DMS79 (cell line): ENCODE measurements at places on chromosomes 6 and 20.

DNA sequence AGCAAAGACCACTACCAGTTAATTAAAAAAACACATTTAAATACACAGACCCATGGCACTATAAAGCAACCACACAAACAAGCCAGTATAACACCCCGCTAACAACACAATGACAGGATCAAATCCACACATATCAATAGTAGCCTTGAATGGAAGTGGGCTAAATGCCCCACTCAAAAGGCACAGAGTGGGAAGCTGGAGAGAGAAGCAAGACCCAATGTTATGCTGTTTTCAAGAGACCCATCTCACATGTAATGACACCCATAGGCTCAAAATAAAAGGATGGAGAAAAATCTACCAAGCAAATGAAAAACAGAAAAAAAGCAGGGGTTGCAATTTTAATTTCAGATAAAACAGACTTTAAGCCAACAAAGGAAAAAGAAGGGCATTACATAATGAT is 125.4 kb upstream of the PTCHD4 start:
- no peak for DNase-seq

DNA sequence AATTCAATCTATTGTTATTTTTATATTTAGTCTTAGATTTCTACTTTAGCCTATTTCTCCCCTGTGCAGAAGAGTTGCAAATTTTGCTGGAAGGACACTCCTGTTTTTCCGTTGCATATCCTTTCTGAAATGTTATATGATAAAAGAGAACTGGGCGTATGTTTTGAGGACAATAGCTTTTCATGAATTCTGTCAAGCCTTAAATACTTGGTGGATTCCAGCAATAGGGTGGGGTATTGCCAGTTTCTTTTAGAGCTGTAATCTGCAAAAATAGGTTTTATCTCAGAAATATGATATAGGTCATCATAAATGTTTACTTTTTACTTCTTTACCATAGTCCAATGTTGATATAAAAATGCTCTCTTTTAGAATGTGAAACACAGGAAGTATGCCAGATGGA is 42.0 kb downstream of the VTA1 start:
- DNase-seq = no peak

DNA sequence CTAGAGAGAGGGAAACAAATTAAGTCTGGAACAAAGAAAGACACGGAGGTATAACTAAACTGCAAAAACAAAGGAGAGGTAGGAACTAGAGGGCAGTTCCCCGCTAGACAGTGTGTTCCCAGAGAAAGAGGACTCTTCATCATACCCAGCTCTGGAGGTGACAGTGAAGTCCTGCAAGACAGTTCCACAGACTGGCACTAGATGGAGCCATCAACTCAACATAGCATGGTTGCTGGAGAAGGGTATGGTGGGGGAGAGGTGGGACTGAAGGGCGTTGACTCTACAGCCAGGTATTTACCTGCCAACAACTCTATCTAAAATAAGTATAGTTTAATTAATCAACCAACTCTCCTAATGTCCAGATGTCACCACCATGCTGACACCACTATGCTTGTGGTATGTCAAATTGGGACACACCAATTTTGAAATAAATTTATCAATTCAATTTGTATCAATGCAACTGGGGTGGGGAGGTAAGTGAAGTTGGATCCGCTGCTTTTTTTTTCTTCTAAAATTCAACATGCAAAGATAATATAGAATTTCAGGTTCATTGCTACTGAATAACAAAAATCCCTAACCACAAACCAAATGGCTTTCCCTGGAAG is 9.7 kb downstream of the BACH2 start:
- DNase-seq = no peak

DNA sequence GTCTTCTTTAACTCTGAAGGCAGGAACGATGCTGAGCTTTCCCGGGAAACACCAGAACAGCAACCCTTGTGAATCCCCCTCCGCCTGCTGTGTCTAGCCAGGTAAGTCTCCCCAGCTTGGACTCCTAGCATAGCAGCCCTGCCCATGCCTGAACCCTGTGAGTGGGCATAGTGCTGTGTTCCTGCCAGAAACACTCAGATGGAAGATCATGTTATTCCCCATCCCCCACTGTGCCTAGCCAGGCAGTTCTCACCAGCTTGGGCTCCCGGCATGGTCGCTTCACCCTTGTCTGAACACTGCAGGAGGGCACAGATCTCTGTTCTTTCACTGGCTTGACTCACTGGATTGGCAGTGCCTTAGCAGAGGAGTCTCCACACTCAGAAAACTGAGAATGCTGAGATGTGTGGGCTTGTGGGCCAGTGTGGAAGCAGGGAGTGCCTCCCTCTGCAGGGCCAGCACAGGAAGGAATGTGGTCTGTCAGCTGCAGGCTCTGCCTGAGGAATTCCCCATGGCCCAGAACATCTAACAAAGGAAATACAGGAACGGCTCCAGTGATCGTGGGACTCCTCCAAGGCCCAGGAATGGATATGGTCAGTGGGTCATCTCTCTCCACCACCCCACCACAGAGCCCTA is 440.1 kb upstream of the ADGRB3 start:
- DNase-seq = no peak

- no peak for DNase-seq
Observed at GRCh38 chr6:54354608-54355007, 46.4 kb downstream of the TINAG start.

DNA sequence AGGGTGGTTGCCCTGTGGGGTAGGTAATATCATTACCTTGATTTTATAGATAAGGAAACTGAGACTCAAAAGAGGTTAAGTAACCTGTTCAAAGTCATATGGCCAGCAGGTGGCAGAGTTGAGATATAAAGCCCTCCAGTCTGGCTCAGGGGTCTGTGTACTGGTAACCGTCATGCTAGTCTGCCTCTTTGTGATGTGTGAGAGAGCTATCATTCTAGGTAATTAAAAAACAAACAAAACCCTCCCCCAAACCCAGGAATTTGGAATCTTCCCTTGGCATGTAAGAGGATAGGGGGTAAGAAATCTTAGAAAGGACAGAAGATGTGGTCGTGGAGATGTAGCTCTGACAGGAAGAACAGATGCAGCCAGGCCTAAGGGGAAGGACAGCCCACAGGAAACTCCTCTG is 206.0 kb downstream of the CDC5L start:
- no peak for DNase-seq

DNA sequence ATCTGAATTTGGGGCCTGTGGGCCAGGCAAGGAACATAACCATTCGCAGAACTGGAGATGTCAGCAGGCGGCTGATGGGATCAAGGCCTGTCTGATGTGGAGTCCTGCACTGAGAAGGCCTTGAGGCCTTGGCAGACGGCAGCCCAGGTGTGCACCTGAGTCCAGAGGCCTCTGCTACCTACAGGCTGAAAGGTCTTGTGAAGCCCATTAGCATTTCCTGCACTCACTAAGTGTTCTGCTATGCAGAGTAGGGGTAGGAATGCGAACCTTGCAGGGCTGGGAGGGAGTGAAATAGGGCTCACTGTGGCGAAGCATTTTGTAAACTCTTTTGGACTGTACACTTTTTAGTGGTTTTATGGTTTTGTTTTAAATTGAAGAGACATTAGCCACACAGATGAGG is 48.3 kb upstream of the RNF24 start:
- DNase-seq = no peak

DNA sequence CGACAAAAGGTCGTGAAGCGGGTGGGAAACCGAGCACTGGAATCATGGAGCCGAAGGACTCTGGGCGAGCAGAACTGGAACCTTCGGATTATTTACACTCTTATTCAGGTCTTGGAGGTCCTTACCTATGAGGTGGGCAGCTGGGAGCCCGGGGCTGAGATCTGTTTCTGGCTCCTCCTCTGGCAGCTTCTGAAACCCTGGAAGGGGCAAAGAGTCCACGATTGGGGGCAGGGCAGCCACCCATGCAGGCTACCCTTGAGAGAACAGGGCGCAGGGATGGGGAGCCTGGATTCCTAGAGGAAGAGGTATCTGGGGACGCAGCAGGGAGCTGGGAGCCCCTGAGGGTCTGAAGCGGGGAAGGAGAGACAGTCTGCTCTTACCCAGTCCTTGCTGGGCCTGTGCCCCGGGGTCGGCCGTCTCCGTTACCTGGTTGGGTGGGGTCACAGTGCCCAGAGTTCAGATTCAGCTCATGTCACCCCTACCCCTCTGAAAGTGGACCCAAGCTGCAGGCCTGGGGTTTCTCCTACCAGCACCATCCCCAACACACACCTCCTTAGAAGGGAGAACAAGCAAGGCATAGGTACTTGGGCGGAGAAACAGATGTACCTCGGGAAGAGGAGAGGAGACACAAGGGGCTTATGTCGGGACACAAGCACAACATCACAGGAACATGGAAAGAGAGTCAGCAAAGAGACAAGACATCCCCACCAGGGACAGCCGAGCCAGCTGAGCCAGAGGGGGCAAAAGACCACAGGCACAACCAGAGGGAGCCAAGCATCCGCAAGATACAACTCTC is 592 bp downstream of the LTB start:
- no peak for DNase-seq

DNA sequence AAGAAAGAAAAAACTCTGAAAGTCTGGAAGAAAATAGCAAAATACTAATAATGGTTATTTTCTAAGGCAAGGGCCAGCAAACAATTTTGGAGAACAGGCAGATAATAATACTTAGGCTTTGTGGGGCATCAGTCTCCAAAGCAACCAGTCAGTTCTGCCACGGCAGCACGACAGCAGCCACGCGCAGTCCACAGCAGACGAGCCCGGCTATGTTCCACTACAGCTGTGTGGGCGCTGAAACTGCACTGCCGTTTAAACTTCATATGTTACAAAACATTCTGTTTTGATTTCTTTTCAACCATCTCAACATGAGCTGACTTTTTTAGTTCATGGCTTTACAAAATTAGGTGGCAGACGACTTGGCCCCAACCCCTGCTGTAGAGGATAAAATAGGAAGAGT is 29.9 kb downstream of the MRS2 start:
- DNase-seq = no peak

DNA sequence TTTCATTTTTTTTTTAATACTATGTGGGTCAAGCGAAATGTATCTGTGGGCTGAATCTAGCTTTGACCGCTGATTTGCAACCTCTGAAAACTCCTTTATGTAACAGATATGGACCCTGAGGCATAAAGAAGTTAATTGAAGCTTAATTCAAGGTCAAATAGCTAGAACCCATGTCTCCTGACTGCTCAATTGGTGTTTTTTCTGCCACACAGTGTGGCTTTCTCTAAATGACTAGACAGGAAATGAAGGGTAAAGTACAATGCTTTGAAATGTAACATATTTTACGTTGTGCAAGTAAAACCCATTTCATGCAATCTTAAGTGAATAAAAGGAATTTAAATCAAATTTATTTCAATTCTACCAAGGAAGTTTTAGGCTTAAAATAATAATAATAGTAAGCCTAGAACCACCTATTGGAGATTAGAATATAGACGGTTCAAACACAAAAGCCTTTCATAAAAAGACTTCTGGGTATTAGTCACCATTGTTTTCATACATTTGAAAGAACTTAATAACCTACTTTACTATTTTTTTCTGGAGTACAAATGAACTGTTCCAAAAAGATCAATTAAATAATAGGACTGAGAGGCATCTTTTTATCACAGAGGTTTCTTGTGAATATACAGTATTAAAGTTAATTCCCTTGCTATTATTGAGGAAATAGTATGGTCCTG is 279.8 kb downstream of the EPHA7 start:
- DNase-seq = no peak

DNA sequence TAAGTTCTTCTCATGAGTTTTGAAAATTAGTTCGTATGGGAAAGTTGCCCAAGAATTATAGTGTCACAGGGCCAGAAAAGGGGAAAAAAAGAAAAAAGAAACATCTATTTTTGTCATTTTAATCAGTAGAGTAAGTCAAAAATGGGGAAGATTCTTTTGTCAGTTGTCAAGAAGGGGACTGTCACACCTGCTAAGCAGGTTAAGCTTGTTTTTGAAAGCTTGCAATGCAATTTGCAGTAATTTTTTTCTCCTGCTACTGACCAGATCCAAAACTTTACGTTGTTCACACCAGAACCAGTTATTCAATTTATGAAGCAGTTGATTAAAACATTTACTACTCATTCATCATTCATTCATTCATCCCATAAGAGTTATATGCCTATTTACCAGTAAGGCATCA is 171.4 kb downstream of the SOX4 start:
- DNase-seq = no peak

DNA sequence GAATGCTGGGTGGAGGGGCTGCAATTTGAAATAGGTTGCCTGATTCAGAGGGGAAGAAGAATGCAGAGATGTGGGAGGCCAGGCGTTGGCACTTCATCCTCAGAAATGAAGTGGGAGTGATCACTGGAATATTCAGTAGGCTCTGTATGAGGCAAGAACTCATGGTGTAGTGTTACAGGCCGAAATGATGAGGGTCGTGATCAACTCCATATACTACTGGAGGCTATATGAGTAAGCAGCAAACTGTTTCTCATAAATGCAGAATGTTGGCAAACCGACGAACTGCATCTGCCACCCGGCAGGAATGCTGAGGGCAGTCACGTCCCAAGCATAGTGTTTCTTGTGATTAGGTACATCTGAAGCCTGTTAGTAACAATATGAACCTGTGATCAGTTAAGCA is 12.7 kb downstream of the KCNS1 start:
- DNase-seq = no peak

DNA sequence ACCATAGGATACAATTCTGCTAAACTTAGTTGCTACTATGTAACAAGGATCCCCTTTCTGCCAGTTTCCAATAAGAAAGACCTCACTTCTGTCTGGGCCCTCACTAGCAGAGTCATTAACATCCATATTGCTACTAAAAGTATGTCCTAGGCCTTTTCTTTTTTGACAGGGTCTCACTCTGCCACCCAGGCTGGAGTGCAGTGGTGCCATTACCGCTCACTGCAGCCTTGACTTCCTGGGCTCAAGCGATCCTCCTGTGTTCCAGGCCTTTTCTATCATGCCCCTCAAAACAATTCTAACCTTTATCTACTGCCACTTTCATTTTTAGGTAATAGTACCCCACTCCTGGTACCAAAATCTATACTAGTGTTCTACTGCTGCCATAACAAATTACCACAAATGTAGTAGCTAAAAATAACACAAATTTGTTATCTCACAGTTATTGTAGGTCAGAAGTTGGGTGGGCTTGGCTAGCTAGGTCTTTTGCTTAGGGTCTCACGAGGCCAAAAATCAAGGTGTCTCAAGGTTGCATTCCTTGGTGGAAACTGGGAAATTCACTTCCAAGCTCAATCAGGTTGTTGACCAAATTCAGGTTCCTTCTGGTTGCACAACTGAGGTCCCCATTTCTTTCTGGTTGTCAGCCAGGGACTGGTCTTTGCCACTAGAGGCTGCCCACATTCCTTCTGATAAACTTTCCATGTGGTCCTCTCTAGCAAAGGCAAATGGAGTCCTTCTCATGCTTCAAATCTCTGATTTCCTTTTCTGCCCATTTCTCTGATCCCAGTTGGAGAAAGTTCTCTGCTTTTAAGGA is 3.0 kb downstream of the CSNK2A1 start:
- DNase-seq = no peak

GRCh38 chr20:44997171-44997570 is 30.9 kb downstream of the STK4 start:
- no peak for DNase-seq
